ENCODE measurements at places on chromosomes 3 and 15.

- no peak for DNase-seq
Measured at GRCh38 chr15:48720646-48721045, 75.1 kb upstream of the FBN1 start.

DNA sequence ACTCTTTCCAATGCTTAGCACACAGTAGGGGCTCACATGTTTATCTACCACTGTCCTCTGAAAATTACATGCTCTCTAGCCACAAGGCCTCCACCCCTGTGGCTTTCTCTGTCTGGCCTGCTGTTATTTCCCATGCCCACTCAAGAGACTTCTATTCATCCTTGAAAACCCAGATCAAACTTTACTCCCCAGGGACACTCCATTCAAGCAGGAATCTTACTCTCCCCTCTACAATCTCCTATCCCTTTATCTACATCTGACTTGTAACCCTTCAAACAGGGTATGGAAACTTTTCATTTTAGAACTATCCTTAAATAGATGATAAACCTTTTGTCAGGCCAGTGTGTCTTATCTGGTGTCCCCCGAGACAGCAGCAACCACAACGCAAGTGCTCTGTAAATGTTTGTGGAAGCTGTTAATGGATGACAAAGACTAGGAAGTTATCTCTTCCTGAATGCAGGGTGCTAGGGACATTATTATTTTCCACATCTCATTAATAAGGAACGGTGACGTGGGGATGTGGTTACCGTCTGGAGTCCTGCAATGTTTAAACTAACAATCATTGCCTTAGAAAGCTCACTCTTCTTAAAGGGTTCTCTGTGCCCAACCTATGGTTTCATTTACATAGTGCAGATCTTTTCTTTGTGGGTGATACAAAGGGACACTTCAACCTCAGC lies 322.3 kb downstream of the ARRDC4 start:
- DNase-seq: no peak

DNA sequence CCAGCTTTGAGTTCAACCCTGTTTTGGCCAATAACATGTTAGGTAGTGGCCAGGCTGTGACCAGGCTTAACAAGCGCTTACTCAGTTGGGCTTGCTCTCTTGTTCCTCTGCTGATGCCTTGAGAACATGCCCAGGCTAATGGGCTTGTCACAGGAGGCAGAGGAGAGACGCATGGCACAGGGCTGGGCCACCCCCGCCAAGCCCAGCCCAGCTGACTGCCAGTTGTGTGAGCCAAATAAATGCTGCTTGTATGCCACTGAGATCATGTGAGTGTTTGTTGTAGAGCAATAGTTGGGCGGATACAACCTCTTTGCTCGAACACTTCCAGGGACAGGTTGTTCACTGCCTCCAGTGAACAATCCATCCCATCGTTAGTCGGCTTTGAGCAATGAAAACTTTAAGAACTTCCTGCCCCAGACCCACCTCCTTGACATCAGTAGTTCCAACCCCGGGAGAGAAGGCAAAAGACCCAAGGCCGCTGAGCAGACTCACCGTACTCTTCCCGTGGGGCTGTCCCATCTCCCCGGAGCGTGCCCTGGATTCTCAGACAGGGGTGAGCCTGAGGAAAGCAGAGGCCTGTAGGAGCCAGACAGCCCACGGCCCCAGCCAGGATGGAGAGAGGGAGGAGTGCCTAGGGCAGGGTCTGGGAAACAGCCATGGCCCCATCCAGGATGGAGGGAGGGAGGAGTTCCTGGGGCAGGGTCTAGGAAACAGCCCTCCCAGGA lies 4.1 kb downstream of the PLA2G4F start:
- no peak for DNase-seq

DNA sequence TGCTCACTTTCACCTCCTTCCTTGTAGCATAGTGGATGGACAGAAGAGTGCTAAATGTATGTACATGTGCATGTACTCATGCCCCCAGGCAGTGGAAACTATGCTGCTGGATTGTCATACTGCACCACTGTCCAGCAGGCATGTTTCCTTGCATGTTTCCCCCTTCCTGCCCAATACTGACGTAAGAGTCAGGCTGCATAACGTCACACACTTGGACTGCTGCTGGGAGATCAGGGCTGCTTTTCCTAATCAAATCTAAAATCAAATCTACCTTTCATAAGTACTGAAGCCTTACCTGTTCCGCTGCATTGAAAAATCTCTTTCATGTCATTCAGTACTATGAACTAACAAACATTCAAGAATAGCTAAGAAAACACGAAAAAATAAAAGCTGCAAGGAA lies 67.9 kb upstream of the ROBO1 start:
- DNase-seq: no peak

- no peak for DNase-seq
Measured at GRCh38 chr3:135232226-135232625, 437.2 kb downstream of the EPHB1 start.

DNA sequence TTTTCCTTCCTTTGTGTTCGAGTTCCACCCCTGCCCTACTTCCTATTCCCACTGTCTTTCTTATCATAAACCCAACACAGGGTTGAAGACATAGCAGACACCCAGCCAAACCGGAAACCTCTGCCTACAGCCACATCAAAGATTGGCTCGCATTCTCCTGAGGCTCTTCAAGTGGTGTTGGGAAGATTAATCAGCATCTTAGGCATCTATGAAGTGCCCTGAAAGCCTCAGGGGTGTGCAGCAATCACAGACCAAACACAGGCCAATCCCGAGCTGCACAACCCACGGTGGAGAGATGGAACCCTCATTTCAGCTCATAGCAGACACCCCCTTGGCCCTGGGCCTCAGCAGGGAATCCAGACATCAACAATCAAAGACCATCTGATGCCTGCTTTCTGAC lies 255.9 kb downstream of the XXYLT1 start:
- no peak for DNase-seq

- DNase-seq: no peak
Measured at GRCh38 chr3:164940745-164941144, 137.6 kb downstream of the SI start.

DNA sequence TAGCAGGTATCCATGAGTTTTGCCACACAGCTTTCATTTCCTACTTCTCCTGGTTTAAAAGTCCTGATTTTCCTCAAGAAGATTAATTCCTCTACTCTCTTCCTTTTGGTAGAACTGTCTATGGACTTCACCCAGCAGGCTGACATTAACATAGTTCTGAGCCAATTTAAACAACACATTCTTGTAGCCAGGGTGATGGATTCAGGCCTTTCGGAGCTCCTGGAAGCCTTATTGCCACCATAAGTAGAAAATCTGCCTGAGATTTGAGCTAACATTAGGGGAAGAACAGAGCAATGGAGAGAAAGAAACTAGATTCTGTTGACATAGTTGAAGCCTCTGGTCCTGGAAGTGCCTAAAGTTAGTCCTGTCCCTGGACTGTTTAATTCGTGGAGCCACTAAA lies 449.8 kb downstream of the TAFA4 start:
- DNase-seq: no peak

DNA sequence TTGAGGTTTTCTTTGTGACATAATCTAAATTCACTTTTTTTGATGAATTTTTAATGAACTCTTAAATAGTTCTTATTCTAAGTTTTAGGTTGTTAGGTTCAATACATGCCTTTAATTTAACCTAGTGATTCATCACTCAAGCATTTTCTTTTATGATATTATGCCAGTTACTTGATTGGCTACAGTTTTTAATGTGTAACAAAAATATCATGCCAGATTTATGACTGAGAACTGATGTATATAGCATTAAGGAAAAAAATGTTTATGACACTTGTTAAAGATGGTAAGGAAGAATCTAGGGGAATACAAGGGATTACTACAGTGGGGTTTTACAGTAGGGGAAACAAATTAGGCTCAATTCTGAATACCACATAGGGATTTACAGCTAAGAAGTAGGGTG lies 103.1 kb downstream of the VGLL3 start:
- no peak for DNase-seq

DNA sequence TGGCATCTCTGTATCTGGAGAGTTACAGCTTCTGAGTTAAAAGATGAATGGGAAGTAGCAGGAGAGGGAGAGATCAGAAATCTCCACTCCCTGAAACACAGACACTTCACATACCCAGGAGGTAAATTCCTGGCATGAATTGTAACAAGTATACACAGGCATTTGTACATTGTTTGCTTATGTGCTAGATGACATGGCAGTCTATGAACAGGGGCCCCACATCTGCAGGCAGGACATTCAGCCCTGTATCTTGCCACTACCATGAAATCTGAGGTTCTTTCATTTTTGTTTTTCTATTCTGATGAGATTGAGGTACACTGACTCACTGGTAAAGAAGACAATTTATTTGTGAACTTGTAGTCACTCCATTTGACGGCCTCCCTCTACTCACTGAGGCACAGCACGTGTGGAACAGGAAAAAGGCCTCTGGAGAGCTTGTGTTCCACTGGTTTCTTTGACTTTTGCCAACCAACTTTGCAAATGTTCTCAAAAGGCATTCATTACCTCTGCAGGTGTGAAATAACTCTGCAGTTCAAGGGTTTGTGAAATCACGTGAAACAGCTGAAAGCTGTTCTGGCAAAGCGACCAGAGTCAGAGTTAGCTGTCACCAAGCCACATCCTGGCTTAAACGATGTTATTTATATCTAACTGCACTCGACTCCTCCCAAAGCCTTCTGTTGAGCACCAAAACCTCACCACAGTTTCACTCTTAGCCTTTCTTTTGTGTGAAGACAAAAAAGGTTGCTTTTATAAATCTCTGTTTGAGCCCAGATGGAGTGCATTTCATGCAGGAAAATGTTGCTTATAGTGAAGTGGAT lies 401.3 kb upstream of the CFAP20DC start:
- no peak for DNase-seq

DNA sequence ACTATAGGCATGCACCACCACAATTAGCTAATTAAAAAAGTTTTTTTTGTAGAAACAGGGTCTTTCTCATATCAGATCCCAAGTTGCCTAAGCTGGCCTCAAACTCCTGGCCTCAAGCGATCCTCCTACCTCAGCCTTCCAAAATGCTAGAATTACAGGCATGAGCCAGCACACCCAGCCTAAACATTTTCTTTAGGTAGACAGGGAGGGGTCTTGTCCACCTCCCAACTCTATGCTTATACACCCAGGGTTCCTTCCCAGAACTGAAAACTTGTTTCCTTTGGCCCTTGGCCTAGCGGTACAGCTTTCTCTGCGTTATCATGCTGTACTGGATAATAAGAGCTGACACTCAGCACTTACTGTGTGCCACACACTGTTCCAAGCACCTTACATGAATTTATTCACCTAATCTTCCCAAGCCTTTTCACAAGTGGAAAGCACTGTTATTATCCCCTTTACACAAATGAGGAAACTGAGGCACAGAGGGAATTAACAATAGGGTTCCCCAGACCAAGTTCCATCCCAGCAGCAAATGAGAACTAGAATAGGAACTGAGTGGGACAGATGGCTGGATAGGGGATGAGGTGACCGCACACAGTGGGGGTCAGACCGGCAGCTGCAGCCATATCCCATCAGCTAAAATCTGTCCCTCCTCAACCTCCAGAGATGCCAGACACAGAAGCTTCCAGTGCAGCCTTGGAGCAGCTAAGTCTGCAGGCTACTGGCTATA lies 150.8 kb downstream of the MEGF11 start:
- DNase-seq: no peak

GRCh38 chr3:42490243-42490642 lies 12.2 kb upstream of the VIPR1 start:
- DNase-seq: no peak

DNA sequence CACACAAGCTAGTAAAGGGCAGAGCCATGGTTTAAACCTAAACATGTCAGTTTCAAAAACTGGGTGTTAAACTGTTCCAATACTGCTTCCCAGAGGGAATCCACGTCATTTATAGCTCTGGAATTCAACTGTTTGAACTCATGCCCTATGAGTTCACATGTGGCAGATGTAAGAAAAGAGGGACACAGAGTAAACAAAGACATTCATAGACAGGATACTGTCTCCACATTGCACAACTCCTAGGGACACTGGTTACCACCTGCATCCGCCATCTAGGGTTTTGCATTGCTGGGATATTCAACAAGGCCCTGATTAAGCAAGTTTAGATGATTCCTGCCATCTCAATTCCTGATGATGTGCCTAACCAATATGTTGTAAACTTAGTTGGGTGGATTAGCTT lies 134.1 kb upstream of the COL8A1 start:
- DNase-seq: no peak

DNA sequence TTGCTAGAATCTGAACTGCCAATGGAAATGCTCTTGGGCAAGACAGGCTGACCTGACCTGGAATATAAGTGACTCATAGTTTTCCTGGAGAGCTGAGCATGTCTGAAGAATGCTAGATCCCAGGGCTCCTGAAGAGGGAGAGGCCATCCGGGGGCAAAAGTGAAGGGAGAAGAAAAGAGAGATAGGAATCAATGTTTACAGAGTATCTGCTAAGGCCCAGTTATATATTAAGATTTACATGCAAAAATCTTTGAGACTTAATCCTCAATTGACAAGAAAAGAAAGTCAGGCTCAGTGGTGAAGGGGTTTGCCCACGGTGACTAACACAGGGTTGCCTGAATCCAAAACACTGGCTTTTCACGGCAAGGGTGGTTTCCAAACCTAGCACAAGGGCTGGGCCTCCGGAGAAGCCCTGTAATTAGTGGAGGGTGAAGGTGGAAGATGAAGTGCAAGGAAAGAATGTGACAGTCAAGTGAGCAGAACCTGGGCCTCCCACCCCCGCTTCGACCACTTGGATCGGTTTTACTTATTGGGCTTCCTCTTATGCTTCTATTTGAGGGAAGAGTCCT lies 91.7 kb upstream of the FGF12 start:
- no peak for DNase-seq

DNA sequence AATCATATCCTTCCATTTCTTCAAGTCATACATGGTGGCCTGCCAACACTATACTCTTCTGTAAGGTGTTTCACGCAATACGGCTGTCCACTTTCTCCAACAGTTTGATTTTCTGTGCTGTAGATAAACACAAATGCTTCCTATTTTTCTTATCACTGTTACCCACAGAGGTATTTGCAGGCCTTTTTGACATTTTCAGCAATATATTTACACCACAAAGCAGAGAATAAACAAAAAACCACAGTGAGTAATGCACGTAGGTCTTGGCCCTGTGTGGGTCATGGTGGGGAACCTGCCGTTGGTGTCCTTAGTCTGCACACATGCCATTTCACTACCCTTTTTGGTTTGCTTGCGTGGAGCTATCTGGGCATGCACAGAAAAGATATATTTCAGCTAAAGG lies 59.5 kb downstream of the LRRC28 start:
- DNase-seq: no peak

GRCh38 chr15:65963358-65963757 lies 94.1 kb downstream of the RAB11A start:
- DNase-seq: no peak

- peak; percentile 78 for DNase-seq
Measured at GRCh38 chr3:170414202-170414663, 4.4 kb upstream of the CLDN11 start.

DNA sequence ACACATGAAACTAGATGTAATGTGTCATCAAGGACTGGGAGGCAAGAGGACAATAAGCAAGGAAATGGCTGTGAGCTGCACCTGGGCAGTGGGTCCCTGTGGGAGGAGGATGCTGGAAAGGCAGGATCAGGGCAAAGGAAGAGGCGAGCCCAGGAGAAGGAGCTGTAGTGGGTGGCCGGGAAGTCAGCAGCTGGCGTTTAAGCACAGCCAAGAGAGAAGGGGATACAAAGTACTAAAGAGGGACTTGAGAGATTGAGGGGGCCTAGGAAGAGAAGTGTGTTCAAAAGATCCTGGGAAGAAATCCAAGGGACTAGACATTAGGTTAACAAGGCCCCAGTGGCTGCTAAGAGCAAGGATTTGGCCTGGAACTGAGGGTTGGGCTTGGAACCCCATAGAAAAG lies 188.5 kb upstream of the SLC24A5 start:
- no peak for DNase-seq
